Stimulated activated CD4-positive, alpha-beta T cell treated with anti-CD3 and anti-CD28 coated beads, Interleukin-15, amount 100 ng/mL, for 24 hours (primary cell): ENCODE measurements at places on chromosomes 5 and 9.

DNA sequence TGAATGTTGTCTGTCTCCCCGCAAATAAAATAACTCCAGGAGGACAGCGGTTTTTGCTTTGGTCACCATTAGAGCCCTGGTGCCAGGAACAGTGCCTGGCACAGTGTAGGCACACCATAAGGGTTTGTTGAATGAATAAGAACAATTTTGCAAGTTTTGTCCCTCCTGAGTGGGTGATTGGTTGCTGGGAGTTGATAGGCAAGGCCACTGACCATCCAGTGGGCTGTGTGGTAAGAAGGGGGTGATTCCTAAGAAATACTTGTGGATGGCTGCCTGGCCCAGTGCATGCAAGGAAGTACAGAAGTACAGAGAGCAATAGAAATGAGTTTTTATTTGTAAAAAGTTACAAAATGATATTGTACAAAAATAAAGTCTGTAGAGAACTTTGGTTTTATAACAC lies 27.5 kb downstream of the GDNF start:
- DNase-seq, result no peak

DNA sequence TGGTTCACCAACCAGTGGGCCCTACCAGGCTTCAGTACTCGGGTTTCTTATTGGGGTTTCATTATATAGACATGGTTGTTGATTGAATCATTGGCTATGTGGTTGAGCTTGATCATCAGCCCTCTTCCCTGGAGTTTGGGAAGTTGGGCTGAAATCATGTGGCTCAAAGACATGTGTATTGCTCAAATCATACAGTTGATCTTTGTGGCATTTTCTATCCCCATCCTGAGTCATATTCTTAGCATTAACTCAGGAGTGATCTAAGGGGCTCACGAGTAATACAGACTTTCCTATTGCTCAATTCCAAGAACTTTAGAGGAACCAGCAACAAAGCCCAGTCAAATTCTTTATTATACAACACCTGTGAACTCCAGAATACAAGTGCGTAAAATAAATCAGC lies 66.2 kb downstream of the SMC5 start:
- DNase-seq, result no peak

DNA sequence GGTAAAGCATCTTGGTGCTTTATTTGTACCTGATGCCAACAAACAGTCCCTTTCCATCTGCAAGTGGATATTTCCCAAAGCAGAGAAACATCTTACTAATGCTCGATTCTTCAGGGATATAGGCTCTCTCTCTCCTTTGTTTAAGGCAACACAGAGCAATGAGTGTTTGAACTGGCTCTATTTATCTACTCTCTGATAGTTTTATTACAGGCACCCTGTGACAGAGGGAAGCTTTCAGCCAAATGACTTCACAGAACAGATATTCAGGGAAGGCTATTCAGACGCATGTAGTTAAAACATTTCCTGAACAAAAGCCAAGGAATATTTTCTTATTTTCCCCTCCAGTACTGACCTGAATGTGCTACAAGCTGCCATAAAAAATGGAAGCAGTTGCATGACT lies 141.8 kb downstream of the YIPF5 start:
- no peak for DNase-seq

DNA sequence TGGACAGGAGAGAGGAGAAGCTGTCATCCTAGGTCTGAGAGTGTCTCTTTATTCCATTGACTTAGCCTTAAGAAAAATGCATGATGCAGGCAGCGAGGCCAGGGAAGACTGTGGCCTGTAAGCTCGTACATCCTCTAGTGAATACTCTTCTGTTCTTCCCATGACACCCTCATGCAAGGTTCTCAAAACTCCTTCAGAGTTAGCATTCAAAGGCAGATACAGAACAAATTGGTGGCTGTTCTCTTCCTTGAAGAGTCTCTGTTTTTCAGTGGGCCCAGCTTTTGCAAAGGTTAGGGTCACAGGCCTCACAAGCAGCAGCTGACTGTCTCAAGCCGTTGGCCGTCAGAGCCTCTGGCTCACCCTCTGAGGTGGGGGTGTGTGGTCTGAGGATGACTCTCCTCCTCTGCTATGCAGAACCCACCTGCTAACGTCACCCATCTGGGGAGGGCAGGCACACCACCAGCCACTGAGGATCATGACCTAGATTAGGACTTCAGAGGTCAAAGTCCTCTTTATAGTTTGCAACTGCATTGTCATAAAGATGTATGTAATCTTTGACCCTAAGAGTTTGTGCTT lies 15.1 kb downstream of the ADCY2 start:
- DNase-seq, result no peak

GRCh38 chr5:72151169-72151568 lies 43.9 kb downstream of the MAP1B start:
- no peak for DNase-seq

DNA sequence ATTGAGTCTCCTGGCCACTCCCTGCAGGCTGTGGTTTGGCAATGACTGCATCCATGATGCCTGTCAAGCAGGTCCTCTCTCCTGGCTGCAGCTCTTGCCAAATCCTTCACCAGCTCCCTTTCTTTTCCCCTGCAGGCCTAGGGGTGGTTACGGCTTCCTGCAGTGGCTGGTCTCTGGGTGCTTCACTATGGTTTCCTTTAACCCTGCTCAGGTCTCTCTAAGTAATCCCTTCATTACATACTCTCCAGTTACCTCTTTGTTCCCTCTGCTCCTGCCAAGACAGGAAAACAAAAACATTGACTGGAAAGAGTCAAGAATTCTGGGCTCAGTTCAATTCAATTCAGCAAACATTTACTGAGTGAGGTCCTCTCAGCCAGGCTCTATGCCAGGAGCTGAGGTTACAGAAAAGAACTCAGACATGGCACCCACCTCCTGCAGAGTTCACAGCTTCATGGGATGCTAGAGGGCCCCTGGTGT lies 19.8 kb upstream of the PTPN3 start:
- no peak for DNase-seq

- DNase-seq, result no peak
Measured at GRCh38 chr5:119071561-119071995, 691 bp downstream of the DMXL1 start.

- DNase-seq, result no peak
Measured at GRCh38 chr9:36288070-36288469, 29.8 kb upstream of the GNE start.

DNA sequence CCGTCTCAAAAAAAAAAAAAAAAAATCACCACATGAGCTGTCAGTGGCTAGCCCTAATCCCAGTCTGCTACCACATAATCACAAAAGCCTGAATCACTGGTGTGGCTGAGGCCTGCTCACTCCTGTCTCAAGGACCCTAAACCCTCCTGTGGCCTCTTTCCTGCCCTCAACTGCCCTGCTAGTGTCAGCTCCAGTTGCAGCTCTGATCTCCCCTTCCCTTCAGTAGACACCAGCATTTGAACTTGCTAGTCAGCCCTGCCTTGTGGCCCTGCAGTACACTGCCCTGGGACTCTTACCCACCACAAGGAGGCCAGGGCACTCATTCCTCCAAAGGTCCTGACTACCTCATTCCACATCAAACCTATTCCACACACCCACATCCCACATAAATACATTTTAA lies 9.5 kb upstream of the P4HA2 start:
- no peak for DNase-seq

DNA sequence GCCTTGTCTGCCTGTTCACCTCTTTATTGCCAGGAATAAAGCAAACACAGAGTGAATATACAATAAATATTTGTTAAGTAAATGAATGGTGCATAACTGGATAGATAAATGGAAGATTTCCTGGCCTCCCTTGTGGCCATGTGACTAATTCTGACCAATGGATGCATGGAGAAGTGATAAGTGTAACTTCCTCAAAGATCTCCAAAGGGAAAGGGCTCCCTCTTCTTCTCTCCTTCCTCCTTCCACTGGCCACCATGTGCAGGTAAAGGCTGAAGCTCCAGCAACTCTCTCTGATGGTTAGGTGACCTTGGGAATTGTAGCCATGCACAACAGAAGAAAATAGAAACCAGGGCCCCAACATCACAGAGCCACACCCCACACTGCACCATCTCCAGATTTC lies 174.4 kb downstream of the EBF1 start:
- DNase-seq, result no peak

DNA sequence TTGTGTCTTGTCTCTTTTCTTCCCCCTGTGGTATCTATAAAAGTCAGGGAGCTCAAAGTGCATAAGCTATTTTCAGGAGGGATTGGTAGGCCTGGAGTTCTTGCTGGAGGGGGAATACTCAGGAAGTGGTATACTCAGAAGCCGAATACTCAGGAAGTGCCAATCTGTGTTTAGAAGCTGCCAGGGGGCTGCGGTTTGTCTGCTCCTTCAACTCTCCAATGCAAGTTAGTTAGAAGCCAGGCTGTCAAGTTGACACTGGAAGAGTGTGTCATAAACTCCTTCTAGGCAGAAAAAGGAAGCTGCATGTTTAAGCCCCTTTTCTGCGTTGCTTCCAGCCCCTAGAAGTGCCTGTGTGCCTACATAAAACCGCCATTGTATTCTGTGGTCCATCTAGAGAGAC lies 366.5 kb downstream of the TAF11L14 start:
- DNase-seq, result no peak

DNA sequence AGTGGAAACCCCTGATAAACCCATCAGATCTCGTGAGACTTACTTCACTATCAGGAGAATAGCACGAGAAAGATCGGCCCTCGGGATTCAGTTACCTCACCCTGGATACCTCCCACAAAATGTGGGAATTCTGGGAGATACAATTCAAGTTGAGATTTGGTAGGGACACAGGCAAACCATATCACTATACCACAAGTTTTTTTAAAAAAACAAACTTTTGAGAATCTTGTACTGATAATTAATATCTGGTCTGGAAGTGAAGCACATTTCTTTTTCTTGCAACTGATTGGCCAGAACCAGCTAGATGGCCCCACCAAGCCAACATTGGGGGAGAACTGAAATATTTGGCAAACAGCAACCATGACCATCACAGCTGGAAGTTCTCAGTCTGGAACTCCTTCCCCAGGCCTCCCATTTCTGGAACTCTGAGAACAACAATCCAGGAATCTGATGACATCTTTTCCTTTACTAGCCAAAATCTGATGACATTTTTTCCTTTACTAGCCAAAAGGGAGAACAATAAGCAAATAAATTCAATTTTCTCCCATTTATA lies 51.8 kb upstream of the CDKN2B start:
- DNase-seq, result no peak
